Fibroblast of skin of abdomen (primary cell): ENCODE measurements at places on chromosomes 16 and 17.

- DNase-seq, result no peak
These were observed 17.9 kb downstream of the GABARAPL2 start for GRCh38 chr16:75584108-75584507.

DNA sequence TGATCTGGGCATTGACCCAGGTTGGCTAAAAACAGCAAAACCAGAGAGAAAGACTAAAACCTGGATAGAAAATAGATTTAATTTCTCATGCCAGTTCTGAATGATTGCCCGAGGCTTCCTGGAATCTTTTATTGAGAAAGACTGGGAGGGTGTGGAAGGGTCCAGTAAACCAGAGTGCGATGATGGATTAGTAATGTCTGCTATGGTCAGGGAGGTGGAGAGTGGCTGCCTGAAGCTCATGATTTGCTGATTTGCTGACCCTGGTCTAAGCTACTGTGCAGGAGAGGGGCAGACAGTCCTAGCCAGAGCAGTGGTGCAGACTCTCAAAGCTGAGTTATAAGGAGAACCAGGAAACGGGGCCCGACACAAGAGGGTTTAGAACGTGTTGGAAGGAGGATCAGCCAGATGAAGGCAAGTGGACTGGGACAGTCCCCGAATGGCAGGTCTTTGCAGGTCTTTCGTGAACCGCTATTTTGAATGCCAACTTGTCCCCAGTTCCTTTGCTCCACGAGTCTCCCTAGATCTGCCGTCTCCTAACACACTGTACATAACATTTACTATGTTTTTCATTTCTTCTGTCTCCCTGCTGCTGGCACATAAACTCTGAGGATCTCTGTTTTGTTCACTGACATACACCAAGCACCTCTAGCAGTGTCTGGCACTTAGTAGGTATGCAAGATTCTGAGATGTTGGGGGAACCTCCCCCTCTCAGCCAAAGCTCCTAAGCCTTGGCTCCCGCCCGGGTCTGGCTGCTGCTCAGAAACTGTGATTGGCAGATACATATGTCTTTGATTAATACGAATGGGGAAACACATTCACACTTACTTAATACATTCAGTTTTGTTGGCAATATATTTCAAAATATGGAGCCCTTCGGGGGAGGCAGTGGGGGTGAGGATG is 237.3 kb upstream of the TNRC6C start:
- no peak for DNase-seq

- no peak for DNase-seq
These were observed 6.0 kb upstream of the TBX21 start for GRCh38 chr17:47726796-47727703.

- DNase-seq, result no peak
These were observed 157.2 kb downstream of the SNX29 start for GRCh38 chr16:12133729-12134128.

DNA sequence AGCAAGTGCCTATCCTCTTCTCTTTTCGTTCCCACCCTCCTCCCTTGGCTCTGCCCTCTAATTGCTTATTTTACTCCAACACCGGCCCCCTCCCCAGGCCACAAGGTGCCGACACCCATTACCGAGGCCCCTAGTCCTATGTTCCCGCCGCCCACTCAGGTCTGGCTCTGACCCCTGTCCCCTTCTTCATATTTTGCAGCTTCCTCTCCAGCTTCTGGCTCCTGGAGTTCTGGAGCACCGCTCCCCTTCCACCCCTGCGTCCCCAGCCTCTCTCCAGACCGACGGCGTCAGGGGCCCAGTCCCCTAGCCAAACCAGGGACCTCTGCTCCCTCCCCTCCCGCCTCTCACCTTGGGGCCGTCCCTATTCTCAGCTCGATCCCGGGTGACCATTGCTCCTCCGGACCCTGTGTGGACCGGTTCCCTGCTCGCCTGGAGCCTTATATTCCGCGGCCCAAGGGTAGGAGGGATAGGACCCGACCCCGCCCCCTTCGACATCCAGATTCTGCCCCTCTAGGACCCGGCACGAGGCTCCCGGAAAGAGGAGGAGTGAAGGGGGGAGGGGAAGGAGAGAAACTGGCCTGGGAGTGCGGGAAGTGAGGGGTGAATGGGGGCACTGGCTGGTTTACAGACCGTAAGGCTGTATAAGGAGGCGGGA is at the start of gene HES7:
HES7 (minus strand) TSS at position 412 of the 655 bp plus-strand sequence; CDS start at position 390, 22 bp downstream.
- DNase-seq, result no peak
